M059J (cell line): ENCODE measurements at places on chromosomes 5 and 9.

DNA sequence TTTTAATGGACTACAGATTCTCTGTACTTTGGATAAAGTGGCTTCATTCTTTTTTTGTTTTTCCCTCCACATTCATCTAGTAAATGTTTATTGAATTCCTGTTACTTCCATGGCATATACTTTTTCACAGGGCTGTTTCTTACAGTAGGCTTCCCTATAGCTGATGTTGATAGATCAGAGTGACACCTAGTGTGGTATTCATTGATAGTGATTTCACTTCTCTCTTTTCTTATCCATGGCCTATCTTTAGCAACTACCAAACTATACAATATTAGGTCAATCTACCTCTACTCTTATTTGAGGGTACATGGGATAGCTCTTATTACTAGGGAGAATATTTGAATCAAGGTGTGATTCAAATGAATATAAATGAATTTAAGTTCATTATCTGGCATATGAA is 35.8 kb downstream of the FSD1L start:
- DNase-seq, result no peak

DNA sequence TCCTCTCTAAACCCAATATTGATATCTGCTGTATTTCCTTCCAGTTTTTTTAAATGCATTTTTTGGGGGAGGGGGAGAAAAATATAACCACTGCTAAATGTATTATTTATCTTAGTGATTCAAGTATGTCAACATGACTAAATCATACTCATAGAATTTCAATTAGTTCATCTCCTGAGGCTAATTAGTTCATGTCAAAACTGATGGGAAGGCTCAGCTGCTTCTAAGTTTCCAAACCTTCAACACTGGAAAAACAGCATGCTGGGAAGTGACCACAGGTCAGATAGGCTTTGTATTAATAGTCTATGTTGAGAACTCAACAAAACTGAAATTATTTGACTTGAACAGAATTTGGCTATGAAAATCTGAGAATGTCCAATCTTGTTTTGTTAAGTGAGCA is 118.7 kb downstream of the TTLL11 start:
- peak; percentile 38 for DNase-seq

DNA sequence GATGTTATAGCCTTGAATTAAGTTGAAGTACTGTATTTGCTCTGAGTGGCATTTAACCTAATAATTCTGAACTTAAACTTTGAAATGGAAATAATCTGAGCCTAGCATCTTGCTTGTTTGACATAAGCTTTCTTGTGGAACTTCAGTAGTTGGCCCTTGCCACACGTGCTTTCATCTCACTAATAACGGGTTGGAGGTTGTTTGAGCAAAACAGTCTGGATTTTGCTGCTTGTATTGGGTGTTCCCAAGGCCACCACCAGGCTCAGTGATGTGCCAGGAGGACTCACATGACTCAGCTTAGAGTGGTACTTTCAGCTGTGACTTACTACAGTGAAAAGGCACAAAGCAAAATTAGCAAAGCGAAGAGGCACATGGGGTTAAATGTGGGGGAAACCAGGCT is 35.7 kb downstream of the SECISBP2 start:
- DNase-seq, result no peak

DNA sequence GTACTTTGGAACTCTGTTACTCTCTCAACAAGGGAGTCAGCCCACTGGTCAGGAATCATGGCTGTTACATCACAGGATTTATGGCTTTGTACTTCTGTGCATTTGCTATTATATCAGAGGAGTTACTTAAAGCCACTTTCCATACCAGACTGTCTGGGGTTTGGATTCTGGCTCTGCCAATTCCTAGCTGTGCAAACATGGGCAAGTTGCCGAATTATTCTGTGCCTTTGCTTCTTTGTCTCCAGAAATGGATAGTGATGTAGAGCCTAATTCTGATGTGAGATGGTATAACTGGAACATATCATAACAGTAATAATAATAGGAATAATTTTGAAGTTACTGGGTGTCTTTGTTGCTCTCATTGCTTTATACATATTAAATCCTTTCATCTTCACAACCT is 1047.3 kb upstream of the SEMA6A start:
- no peak for DNase-seq

- DNase-seq, result peak; percentile 68
These were observed 73.6 kb downstream of the FAM114A2 start for GRCh38 chr5:153964880-153965645.

DNA sequence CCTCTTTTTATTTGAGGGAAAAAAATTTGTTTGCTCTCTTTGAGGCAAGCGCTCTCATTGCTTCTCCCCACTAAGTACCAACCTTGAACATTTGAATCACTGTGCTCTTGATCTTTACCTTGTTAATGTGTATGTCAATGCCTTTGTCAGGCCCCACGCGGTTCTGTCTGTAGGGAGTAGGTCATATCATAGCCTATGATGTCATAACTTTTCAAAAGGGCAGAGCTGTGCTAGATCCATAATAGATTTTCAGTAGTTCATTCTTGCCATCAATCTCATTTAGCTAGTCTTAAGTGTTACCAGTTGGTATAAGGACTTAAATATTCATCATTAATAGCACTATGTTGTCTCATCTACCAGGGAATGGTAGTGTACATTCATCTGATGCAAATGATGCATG is 56.6 kb downstream of the MAST4 start:
- DNase-seq, result no peak

DNA sequence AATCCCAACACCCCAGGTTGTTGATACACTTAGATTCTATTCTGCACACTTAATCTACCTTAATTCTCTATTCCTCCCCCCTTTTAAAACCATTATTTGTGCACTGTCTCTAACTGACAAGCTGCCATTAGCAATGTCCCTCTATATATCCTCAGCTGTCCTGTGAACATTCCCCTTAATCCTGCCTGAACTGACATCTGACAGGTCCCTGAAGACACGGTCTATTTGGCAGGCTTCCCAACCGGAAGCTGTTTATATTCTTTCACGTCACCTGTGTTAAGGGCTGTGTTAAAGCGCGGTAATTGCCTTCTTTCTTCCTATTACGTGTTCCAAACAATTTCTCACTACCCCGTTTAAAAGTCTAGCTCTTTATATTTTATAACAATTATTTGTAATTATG is 277.3 kb downstream of the CDH9 start:
- DNase-seq, result peak; percentile 7

GRCh38 chr5:178991190-178992145 is 3.7 kb downstream of the GRM6 start:
- DNase-seq, result no peak

DNA sequence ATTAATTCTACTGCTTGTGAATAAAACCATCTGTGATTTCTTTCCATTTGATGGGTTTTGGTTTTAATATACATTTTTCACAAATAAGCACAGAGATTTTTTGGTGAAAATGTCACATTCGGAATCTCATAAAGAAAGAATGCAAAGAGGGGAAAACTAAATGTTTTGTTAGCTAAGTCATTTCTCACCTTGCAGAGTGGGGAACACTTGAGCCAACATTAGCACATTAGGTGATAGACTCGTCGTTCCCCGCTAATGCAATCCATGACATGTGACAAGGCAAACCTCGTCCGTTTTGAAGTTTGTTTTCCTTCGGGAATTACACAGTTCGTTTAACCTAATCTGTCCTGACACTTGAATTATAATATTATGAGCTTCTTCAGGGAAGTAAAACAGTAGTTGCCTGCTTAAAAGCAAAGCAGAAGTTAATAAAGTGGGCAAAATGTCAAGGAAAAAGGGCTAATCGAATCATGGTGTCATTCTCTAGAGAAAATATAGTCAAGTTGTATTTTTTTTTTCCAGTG is 95.8 kb upstream of the LMX1B start:
- DNase-seq, result no peak

GRCh38 chr9:122127396-122127798 is 32.2 kb downstream of the NDUFA8 start:
- DNase-seq, result no peak

GRCh38 chr9:37775216-37775919 is 9.5 kb downstream of the EXOSC3 start:
- DNase-seq, result peak; percentile 40

- peak; percentile 15 for DNase-seq
These were observed 277.5 kb downstream of the CEMIP2 start for GRCh38 chr9:71490810-71491209.
